Activated T-cell treated with anti-CD3 and anti-CD28 coated beads, Interleukin-2, amount 50 U/mL, for 1 hour (primary cell): ENCODE measurements at places on chromosomes 5 and 9.

DNA sequence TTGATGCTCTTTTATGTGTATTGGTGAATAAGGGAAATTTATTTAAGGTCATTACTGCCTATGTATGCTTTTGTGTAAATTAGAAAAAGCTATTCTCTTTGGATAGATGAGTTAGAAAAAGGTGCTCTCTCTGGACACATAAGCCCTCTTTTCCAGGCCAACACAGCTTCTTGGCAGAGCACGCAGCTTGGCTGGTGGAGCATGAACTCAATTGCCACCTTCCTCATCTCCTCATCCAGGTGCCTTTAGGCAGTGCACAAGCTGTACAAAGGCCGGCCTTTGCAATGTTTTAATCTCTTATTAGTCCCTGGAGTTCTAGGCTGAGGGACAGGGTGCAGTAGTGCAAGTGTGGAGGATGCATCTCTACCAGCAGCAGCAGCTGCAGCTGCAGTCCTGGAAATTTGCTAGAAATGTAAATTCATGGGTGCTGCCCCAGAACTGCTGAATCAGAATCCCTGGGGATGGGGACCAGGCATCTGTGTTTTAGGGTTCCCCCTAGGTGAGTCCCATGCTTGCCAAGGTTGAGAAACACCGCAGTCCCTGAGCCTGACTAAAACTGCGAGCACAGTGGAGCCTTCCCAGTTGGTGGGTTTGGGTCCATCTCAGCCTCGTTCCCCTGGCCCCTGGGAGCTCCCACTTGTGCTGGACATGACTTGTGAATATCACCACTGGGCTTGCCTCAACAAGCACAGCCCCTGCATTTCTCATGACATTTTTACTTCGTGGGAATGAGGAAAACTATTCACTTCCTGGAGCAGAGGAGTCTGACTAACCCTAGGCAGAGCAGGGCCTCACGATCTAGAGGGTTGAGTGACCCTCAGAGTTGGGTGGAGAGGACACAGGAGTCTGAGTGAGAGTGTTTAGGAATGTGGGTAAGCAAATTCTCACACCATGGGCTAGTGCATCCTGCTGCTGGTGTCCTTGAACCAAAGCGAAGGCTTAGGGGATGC is 272.3 kb downstream of the ZSWIM6 start:
- DNase-seq, result no peak

DNA sequence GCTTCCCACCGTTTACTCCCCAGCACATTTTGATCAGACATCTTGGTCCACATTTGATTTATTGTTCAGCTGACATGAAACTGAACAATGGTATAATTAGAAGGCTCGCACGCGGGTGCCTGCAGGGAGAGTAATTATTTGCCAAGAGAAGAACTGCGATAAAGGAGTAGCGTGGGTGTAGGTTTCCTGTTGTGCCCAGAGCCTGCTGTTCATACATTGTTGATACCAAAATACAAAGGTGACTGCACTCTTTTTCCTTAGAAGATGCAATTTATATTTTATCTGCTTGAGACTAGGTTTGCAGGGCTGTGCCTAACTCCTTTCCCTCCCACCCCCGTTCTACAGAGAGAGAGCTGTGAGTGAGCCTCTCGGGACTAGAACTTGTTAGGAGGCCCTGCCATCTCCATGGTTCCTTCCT is 241.8 kb upstream of the MSX2 start:
- DNase-seq, result no peak

DNA sequence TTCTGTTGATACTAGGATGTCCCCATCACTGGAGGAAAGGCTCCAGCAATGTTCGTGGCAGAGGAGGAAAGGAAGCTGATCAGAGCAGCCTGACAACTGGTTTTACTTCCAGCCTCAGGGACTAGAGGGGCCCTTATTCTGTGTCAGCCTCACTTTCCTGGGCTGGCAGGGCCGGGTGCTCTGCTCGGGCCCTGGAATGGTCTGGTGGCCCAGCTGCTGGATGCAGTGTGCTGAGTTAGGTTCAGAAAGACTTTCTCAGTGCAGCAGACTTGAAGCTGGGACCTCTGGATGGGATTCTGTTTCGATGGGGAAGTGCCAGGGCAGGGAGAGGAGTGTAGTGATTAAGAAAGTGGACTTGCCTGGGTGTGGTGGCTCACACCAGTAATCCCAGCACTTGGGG is 81.0 kb downstream of the MACROH2A1 start:
- DNase-seq, result no peak

- no peak for DNase-seq
Measured at GRCh38 chr9:20238921-20239320, 383.4 kb downstream of the MLLT3 start.

DNA sequence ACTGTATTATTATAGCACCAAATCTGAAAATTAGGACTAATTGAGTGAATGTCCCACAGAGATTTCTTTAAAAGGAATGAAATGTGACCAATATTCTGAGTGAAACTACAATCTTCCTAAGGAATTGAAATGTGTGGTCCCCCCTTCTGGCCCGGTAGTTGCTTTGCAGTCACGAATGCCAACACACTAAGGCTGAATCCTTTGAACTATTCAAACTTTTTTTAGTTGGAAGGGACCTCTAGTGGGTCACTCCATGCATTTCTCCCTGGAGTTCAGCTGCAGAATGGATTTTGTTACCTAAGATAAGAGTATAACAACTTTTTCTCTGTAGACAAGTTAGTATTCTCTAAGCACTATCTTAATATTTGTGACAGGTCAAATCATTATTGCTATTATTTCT is 2.8 kb downstream of the CDH6 start:
- DNase-seq, result no peak

DNA sequence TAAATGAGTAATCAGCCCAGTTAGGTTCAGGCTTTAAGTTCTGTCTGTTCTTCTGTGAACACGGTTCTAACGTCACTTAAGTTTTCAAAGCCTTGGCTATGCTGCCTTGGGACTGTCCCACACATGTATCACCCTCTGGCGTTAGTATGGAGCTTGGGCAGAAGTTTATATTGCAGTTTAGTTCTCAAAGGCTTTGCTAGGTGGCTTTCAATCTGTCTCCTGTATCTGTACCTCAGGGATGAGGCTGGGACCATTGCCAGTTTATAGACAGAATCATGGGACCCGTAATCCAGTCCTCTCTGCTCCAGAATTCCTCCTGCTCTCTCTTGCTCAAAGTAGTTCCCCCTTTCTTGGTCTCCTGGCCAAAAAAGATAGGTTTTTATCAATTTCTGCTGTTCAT is 12.1 kb downstream of the C9orf40 start:
- DNase-seq, result no peak

GRCh38 chr5:124315741-124316415 is 430.6 kb downstream of the ZNF608 start:
- no peak for DNase-seq

DNA sequence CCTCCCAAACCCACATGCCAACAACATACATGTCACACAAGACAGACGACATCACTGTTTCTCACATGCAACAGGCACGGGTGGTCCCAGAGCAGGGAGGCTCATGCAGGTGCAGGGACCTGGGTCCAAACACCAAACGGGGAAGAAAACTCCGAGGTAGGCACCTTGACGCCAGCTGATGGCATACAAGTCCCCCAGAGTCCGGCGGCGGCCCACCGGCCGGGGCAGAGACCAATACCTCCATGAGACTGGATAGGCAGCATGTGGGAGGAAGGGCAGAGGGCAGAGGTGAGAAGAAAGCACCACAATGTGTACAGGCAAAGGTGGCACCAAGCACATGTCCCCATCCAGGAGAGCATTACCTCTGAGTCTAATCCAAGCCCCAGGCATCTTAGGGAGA is 73.0 kb upstream of the UBTD2 start:
- no peak for DNase-seq

GRCh38 chr5:151648089-151648488 is 38.6 kb downstream of the SPARC start:
- no peak for DNase-seq

- no peak for DNase-seq
Measured at GRCh38 chr5:126044931-126045565, 378.2 kb upstream of the GRAMD2B start.

DNA sequence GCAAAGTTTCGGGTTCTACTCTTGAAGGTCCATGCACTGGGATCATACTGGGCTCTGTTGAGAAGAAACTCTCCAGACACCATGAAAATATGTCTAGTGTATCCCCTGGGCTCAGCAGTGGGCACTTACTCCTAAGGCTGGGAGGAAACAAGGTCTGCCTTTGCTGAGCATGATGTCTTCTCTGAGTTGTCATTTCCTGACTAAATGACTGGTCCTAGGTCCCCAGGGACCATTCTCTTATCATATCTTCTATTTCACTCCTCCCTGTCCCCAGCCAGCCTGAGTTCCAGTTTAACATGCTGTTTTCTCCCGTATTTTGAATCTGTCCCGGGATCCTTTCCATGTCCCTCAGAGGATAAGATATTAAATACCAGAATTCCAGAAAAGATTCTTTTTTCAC is 225.4 kb downstream of the MTRR start:
- no peak for DNase-seq

DNA sequence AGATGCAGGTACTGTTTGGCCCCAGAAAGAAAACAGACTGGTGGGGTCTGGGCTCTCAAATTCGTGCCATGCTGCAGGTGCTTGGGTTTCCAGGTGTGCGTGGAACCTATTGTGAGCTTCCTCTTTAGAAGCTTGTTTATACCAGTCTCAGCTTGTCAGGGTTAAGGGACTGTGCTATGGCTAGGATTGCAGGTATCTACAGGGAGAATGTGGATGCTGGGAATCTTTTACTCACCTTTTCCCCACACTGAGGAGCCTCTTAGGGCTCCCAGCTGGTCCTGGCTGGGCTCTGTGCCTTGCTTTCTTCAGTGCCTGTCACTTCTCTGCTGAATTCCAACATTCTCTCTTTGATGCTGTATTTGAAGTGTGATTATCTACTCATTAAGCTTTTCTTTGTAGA is 111.8 kb downstream of the WDR70 start:
- DNase-seq, result no peak

DNA sequence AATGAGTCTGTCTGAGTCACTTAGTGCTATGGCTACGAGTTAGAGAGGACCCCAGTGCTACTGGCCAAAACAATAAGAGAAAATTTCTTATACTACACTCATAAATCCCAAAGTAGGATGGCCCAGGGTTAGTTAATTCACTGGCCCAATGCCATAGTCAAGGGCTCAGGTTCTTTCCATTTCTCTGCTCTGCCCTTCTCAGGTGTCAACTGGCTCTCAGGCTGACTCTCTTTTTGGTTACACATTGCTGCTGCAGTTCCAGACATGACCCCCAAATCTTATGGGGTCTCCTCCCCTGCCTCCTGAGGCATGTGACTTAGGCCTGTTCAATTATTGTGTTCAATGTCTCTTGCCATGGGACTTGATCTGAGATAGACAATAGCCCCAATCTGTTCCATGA is 70.4 kb downstream of the ARHGEF37 start:
- no peak for DNase-seq

DNA sequence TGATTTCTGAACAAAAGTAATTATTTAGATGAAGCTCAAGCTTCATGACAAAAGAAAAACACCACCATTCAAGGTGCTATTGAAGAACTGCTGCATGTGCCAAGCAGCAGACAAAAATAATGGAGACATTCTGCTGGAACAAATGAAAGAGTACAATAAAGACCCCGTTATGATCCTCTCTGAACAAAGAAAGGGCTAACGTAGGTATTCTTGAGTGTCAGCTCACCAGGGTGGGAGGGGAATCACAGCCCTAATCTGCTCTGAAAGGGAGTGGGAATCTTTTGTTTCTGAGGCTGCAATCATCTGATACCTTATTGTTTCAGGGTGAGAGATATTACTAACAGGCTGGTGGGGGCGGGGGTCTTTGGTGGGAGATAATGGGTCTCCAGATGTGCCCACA is 15.4 kb downstream of the CEMIP2 start:
- no peak for DNase-seq

DNA sequence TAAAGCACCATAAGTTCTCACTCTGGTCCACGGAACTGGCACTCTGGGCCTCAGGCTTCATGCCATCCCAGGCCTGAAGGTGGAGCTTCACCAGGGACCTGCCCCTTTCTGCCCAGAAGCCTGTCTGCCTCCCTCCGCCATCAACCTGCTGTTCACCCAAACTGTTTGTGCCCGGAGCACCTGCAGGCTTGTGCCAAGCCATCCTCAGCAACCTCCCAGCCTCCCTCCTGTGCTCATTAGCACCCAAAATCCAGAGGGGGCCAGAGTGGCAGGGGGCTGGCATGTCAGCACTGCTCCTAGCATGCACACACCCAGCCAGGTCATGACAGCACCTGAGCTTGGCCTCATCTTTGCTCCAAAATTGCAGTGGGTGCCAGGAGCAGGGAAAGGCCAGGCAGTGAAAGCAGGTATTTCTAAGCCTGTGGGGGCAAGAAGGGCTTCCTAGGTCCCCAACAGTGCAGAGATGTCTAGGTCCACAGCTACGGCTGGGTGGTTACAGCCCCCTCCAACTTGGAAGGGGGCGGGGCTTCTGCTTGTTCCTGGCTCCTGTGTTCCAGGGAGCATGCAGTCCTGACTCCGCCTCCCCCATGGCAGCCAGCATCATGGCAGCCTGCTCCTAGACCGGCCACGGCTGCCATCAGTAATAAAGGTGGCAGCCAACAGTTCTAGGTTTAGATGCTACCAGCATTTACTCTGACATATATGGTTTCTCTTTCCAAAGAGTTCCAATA is 85.1 kb downstream of the GIN1 start:
- no peak for DNase-seq

DNA sequence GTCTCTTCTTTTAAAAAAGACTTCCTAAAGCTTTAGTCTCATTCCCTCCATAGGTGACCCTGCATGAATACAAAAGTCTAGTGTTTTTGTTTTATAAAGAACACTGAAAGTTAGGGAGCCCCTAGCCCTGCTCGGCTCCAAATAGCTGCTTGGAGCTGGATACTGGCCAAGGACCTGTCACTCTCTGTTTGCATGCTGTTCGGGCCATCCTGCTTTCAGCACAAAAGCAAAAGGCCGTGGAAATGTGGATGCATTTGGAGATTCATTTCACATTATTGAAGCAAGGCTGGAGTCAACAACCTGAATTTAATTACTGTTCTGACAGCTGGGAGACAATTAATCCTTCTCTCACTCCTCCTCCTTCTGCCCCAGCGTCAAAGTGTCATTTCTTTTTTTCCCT is 151.7 kb upstream of the NMUR2 start:
- no peak for DNase-seq

- DNase-seq, result no peak
Measured at GRCh38 chr5:163633926-163634460, 128.6 kb downstream of the MAT2B start.

- no peak for DNase-seq
Measured at GRCh38 chr5:12315461-12315860, 411.2 kb upstream of the CTNND2 start.

- no peak for DNase-seq
Measured at GRCh38 chr9:34486572-34486971, 28.0 kb downstream of the DNAI1 start.
